Prostate gland (tissue), 2 donors: ENCODE measurements at places on chromosomes 7 and 10. TPM values are rescaled to one million over a fixed set of nuclear protein-coding genes. Genes with fewer than 3 reads are reported as not detected.

The GRM3 gene
- not detected for total RNA-seq

The WDFY4 gene
- 0.59 TPM for total RNA-seq

DNA sequence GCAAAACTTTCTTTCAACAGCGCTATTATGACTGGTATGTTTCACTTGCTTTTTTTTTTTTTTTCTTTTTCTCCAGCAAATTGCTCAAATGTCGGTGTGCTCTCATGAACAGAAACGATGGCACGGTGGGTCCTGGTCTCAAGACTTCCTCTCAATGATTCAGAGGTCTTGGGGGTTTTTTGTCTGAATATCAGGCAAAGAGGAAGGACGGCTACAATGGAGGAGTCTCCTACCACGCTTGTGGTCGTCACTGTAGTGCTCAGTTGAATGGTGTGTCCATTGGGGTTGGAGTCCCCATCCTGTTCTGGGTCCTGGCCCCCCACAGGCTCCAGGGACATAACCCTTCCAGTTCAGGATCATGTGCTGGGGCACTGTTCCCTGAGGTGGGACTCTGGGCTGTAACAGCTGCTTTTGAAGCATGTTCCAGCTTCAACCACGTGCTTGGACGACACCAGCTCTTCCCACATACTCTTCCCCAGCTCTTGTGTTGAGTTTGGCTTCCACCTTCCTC is 266.7 kb upstream of the KLF6 start:
- no peak for DNase-seq
- no peaks in the 10 kb centered on the region for H3K27me3 ChIP-seq
- no peaks in the 10 kb centered on the region for H3K36me3 ChIP-seq
- H3K4me1 ChIP-seq: peaks cover 3% of the 10 kb centered on the region
- H3K27ac ChIP-seq: no peak overlapping the region

- no peaks in the 10 kb centered on the region for H3K36me3 ChIP-seq
- H3K4me3 ChIP-seq: no peak overlapping the region
- no peak for DNase-seq
- no peak overlapping the region for H3K27ac ChIP-seq
- H3K4me1 ChIP-seq: no peaks in the 10 kb centered on the region
- H3K27me3 ChIP-seq: no peaks in the 10 kb centered on the region
These were observed 545.8 kb upstream of the NRP1 start for GRCh38 chr10:33880291-33880690.

- no peak for DNase-seq
- no peak overlapping the region for H3K27ac ChIP-seq
- H3K4me3 ChIP-seq: no peak overlapping the region
- H3K36me3 ChIP-seq: no peaks in the 10 kb centered on the region
- no peaks in the 10 kb centered on the region for H3K27me3 ChIP-seq
These were observed 142.8 kb downstream of the ADK start for GRCh38 chr10:74293686-74294371.

DNA sequence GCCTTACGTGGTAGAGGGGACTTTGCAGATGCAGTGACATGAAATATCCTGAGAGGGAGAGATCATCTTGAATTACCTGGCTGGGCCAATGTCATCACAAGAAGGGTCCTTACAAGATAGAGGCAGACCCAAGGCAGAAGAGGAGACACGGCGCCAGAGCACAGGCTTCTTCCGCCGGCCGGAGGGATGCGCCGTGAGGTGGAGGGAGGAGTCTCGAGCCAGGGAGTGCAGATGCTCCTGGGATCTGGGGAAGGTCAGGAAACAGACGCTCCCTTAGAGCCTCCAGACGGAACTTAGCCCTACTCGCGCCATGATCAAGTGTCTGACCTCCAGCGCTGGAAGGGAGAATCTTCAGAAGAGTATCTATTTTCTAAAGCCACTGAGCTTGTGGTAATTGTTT is 304.8 kb downstream of the GLRX3 start:
- no peak overlapping the region for H3K27ac ChIP-seq
- H3K4me1 ChIP-seq: no peaks in the 10 kb centered on the region
- H3K27me3 ChIP-seq: no peaks in the 10 kb centered on the region
- H3K4me3 ChIP-seq: no peak overlapping the region
